C1 segment of cervical spinal cord (tissue), 14 donors: ENCODE measurements at places on chromosomes 7 and 10.

DNA sequence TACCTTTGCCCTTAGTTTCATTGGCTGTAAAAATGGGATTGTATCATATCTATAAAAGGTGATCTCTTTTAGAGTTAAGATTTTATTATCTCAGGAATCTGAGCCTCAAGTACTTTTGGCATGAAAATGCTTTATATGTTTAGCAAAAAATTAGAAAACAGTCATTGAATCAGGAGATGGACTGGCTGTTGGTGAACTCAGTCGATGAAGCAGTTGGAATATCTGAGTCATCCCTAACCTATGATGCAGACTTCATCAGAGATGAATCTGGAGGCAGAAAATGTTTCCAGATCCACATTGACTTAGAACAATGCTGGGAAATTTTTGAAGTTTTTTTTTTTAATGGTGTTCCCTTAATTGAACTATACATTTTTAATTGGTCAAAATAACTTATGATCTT is 228.5 kb downstream of the SLC25A13 start:
- DNase-seq = no peak

DNA sequence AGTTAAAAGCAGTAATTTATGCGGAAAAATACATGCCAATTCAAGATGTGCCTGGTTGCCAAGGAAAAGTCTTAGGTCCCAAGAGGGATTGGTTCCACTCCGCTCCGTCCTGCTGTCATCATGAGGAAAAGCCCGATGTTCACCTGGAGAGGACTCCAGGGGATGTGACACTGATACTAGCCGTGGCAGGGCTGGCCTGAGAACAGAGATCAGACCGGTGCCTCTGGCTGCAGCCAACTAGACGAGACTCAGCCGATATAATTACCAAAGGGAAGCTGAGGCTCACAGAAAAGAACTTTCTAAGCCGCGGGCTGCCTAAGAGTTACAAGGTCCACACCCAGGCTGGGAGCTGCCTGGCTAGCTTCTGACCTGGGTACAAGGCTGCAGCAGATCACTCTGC is 81.3 kb upstream of the UNC5B start:
- DNase-seq = no peak

- no peak for DNase-seq
Observed at GRCh38 chr10:17239345-17240085, 11.5 kb downstream of the VIM start.

- no peak for DNase-seq
Observed at GRCh38 chr10:91642831-91643692, 10.2 kb upstream of the PPP1R3C start.

- DNase-seq = no peak
Observed at GRCh38 chr7:79789584-79790345, 336.3 kb upstream of the MAGI2 start.

- no peak for DNase-seq
Observed at GRCh38 chr7:30785786-30786185, 14.6 kb downstream of the MINDY4 start.

GRCh38 chr10:100345570-100346330 is 1.3 kb upstream of the SCD start:
- DNase-seq = peak; percentile 22

- DNase-seq = no peak
Observed at GRCh38 chr10:84308481-84309304, 19.7 kb upstream of the CCSER2 start.
